Lower leg skin (tissue), 4 donors: ENCODE measurements at places on chromosomes 16 and 17.

- no peak for DNase-seq
Measured at GRCh38 chr17:41928693-41929251, 1.6 kb upstream of the ODAD4 start.

- no peak for DNase-seq
Measured at GRCh38 chr17:46944931-46945330, 22.0 kb downstream of the GOSR2 start.

- DNase-seq, result peak; percentile 73
Measured at GRCh38 chr16:86806838-86807351, 228.5 kb downstream of the FOXL1 start.

DNA sequence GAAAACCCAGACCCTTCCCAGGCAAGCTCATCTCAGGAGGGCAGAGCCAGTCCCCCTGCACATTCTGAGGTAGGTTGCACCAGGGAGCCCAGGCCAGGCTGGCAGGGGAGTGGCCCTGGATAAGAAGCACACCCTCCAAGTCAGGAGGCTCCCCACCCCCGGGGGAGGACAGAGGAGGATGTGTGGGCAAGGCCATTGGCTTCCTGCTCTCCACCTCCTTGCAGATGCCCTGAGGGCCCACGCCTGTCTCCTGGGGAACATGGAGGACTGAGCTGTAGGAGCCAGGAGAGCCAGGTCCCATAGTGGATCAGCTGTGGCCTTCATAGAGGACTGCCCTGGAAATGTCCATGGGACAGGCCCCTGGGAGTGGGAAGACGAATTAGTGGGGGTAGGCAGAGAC, 126.7 kb downstream of the IRF8 start:
- no peak for DNase-seq

DNA sequence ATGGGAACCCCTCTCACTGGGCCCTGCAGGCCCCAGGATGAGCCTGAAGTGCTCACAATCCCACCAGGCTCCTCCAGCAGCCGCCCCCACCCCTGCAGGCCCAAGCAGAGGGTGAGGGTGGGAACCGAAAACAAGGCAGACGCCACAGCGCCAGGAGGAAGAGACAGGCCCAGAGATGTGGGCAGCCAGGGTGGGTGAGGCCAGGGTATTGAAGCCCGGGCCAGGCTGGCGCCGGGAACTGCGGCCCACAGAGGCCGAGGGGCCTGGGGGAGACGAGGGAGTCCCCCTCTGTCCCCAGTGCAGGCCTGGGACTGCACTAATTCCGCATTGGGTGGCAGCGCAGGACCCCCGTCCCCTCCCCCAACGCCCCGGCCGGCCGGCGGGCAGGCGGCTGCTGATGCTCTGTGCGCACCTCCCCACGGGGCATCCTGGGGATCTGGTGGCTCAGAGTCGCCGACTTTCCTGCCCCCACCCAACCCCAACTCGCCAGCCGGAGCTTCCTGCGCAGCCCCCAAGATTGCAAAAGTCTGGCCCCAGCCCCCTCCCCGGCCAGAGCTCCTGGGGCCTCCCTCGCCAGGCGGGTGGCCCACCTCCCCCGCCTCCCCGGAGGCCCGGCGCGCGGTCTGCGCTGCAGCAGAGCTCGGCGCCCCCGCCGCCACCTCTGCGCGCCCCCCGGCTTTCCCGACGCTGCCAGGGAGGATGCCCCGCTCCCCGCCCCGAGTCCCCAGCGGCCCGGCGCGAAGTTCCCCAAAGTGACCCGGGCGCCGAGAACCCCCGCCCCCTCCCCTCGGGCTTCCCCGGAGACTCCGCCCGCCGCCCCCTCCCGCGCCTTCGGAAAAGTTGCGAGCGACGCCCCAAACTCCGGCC, 107.8 kb downstream of the ENGASE start:
- no peak for DNase-seq

GRCh38 chr17:49461580-49461979, 33.5 kb upstream of the NGFR start:
- DNase-seq, result no peak

DNA sequence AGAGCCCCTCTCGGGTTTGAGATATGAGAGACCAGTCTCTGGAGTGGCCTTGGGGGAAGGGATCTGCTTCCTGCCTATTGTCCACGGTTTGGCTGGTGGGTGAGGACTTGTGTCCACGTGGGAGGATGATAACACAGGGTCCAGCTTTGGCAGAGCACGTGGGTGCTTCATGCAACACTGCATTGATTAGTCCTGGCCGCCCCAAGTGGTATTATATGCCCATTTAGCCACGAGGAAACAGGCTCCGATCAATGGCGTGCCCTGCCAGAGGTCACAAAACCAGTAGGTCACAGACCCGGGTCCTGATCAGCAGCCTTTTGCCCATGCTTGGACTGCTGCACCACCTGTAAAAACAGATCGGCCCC, 141.6 kb downstream of the RGS9 start:
- peak; percentile 52 for DNase-seq

DNA sequence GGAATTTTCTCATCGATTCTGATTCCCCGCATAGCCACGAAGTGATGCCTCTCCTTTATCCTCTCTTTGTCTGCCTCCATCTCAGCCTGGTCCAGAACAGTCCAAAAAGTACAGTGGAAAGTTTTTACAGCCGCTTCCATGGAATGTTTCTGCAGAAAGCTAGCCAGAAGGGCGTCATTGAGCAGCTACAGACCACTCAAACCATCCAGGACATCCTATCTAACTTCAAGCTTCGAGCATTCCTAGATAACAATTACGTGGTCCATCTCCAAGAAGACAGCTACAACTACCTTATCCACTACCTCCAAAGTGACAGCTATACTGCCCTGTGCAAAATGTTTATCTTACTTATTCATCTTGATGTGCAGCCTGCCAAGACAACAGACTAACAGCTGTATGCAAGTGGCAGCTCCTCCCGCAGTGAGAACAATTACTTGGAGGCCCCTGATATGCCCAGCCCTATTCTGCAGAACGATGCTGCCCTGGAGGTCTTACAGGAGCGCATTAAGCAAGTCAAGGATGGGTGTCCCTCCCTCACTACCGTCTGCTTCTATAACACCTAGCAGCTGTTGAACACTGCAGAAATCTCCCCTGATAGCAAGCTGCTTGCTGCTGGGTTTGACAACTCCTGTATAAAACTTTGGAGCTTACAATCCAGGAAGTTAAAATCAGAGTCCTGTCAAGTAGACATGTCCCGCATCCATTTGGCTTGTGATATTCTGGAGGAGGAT, 38.9 kb downstream of the SLFN12L start:
- no peak for DNase-seq

GRCh38 chr16:3728424-3729160, 11.3 kb upstream of the TRAP1 start:
- DNase-seq, result no peak

DNA sequence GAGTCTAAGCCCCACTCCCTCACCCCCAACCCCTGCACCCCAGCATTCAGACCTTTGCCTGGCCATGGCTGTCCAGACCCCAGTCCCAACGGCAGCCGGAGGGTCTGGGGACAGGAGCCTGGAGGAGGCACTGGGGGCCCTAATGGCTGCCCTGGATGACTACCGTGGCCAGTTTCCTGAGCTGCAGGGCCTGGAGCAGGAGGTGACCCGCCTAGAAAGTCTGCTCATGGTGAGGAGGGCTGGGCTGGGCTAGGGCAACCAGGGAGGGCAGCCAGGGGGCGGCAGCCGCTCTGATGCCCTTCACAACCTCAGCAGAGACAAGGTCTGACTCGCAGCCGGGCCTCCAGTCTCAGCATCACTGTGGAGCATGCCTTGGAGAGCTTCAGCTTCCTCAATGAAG, 14.4 kb downstream of the RIPOR1 start:
- DNase-seq, result no peak

- DNase-seq, result no peak
Measured at GRCh38 chr16:64394061-64394460, 727.8 kb downstream of the CDH11 start.

DNA sequence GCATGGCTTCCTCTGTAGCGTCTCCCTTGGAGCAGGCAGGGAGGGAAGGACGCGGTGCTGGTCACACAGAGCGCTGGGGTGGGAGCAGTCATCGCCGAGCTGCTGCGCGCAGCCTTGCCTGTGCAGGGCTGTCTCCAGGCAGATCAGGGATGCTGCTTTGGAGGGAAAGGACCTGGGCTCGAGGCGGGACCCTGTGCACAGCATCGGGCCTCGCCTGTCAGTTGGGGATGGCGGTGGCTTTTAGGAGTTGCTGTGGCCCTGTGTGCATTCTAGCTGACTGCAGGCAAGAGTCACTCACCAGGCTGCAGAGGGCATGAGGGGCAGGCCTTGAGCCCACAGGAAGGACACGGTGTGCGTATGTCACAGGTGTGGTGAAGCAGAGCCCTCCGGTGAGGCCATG, 10.1 kb downstream of the ACSF3 start:
- DNase-seq, result no peak

DNA sequence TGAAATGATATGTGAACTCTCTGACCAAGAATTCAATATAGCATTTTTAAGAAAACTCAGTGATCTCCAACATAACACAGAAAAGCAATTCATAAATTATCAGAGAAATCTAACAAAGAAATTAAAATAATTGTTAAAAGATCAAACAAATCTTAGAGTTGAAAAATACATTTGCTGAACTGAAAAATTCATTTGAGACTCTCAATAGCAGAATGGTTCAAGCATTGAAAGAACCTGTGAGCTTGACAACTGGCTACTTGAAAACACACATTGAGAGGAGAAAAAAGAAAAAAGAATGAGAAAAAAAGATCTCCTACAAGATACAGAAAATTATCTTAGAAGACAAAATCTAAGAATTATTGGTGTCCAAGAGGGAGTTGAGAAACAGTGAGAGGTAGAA, 203.5 kb downstream of the CEP112 start:
- DNase-seq, result no peak

GRCh38 chr17:62099532-62099931, 34.5 kb upstream of the MED13 start:
- DNase-seq, result peak; percentile 39

GRCh38 chr17:32693194-32693897, 183.6 kb downstream of the MYO1D start:
- DNase-seq, result no peak

DNA sequence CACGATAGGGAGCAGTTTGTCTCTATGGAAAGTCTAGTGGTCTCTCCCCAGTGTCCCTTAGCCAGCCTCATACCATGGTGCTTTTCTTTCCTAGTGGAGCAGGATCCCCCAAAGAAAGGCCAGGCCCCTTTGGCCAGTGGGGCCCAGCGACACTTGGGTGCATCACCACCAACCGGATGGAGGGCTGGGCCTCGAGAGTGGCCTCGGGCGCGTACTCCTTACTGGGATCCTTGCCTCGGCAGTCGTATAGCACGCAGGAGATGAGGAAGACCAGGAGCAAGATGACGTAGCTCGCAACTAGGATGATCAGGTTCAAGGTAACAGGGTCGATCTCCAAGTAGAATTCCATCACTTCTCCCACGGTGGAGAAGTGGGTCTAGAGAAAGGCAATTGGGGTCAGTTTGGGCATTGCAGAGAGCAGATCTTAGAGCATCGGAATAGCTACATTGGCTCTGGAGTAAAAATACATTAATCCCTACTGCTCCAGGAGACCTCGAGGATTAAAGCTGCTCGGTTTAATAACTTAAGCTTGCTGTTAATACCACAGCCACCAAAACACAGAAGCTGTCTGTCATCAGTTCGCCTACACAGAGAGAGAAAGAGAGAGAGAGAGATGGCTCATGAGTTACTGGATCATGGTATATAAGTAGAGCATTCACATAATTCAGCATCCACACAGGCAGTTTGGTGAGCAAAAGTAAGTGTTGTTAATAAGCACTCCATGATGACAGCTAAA, at the start of gene SMIM36:
TSS of gene SMIM36 (minus strand) at position 467 of the 736 bp plus-strand sequence.
- DNase-seq, result no peak

GRCh38 chr17:68771867-68772515, 170.8 kb upstream of the FAM20A start:
- DNase-seq, result no peak

- no peak for DNase-seq
Measured at GRCh38 chr17:62084585-62084984, 19.5 kb upstream of the MED13 start.
